Left ventricle myocardium superior (tissue), 1 donor: ENCODE measurements at places on chromosomes 11 and 22.

DNA sequence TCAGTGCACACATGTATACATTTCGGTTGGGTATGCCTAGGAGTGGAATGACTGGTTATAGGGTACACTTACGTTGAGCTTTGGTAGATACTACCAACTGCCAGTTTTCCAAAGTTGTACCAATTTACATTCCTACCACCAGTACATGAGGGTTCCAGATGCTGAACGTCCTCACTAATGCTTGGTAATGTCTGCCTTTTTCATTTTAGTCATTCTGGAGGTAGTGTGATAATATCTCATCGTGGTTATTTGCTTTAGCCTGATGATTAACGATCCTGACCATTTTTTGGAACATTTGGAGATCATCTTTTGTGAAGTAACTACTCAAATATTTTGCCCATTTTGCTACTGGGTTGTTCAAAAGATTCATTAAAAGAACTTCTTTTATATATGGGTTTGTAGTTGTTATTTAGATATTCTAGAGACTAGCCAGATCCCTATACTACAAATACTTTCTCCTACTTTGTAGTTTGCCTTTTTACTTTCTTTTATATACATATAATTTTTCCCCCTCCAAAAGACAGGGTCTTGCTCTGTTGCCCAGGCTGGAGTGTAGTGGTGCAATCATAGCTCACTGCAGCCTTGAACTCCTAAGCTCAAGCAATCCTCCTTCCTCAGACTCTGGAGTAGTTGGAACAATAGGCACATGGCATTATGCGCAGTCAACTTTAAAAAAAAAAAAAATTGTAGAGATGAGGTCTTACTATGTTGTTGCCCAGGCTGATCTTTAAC is 62.1 kb downstream of the RBFOX2 start:
- no peak for DNase-seq

- DNase-seq = no peak
Observed at GRCh38 chr11:85123752-85124231, 503.4 kb downstream of the DLG2 start.

GRCh38 chr11:11169715-11170351 is 183.2 kb downstream of the CSNK2A3 start:
- DNase-seq = no peak

- DNase-seq = no peak
Observed at GRCh38 chr11:85815186-85815931, 4.4 kb upstream of the SYTL2 start.

- DNase-seq = no peak
Observed at GRCh38 chr11:130166457-130166784, 6.8 kb downstream of the ST14 start.

- DNase-seq = no peak
Observed at GRCh38 chr11:103326070-103326794, 217.0 kb downstream of the DYNC2H1 start.

DNA sequence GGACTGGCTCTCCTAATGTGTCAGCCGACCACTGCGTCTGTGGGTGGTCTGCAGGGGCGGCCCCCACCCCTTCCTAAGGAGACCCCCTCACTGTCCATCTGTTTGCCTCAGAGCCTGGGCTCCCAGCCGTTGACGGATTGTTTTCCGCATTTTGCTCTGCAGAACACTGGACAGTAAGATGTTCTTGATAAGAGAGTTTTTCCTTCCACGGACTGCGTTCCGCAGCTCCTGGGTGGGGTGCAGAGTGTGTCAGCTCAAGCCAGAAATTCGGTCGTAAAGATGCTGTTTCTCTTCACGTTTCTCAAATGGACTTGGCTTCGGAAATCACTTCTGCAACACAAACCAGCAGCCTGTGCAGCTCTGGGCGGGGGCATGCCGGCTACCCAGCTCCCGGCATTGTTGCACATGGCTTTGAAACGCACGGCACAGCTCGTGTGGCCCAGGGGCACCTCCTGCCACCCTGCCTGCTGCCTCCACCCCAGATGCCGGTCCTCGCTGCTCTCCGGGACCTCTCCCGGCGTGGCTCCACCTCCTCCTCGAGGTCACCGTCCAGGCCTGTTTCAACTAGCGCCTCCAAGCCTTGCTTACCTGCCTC is 2.9 kb upstream of the MRGPRG start:
- DNase-seq = no peak

DNA sequence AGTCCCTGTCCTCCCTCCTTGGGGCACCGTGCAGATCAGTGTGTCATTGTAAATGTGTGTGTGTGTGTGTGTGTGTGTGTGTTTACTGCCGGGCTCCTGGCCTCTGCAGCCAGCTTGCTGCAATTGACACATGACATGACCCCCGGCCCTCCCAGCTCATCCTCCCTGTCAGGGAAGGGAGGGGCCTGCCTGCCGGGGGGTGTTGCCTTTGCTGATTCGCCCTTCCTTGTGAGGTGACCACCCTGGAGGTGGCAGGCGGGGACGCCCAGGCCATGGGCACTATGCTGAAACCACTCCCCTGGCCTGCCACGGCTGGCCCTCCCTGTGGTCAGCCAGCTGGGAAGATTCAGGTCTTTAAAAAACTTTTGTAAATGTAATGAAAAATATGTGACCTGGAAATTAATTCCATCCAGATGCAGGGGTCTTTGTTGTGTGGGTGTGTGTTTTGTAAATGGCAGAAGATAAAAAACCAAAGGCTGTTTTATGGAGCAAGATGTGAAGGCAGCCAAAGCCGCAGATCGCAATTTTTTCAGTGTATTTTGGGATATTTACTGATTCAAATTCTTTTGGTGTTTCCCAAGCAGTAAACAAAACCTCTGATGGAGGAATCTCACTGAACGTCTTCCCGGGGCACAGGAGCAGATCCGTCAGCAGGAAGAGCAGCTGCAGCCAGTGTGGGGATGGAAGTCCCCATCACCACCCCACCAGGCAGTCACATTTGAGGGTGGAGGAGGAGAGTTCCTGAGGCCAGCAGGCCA is 23.2 kb downstream of the SHISAL1 start:
- no peak for DNase-seq

- no peak for DNase-seq
Observed at GRCh38 chr11:3162410-3163240, 2.5 kb downstream of the OSBPL5 start.

DNA sequence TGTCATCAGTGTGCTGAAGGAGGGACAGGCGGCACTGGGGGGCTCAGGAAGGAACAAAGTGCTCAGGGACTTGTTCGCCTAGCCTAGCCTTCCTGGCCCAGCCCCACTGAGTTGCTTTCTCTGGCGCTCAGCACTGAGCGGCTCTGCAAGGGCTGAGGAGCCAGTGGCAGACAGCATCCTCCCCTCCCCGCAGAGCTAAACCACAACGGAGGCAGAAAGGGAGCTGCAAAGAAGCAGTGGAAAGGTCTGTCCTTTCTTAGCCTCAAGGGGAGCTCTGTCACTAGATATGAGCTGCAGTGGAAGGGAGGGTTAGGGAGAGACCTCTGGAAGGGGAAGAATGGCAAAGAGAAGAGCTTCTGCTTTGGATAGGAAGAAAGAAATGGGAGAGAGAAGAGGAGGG is 89.7 kb upstream of the PHOX2A start:
- DNase-seq = no peak

DNA sequence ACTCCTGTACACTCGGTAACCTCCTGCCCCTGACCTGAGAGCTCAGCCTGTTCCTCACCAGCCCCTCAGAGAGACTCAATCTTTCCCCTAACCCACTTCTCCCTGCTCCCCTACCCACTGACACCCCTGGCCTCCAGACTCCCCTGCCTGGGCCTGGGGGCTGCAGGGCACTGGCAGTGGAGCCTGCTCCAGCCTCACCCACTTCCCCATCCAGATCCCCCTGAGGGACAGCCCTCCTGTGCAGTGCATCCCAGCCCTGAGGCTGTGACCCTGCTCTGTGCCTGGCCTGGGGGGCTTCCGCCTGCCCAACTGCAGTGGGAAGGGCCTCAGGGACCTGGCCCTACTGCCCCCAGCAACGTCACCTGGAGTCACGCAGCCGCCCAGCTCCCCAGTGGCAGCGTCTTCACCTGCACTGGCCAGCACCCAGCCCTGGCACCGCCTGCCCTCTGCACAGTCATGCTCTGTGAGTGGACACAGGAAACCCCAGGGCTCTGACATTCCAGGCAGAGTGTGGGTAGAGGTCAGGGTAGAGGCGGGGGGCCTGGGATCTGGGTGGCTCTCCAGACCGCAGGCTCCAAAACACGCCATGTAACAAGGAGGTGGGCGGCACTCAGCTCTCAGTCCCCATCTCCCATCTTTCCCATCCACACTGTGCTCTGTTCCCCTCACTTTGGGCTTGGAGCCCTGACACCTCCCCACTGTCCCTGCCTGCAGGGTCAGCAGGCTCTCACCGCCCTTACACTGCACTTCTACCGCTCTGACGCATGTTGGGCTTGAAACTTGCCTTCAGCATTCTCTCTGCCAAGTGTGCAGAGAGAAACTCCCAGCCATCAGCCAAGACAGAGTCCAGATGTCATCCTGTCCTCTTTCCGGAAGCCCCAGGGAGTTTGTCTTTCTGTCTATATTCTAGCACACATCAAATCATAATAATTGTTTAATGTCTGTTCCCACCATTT is 5.1 kb downstream of the VSIG10L2 start:
- DNase-seq = peak; percentile 79

DNA sequence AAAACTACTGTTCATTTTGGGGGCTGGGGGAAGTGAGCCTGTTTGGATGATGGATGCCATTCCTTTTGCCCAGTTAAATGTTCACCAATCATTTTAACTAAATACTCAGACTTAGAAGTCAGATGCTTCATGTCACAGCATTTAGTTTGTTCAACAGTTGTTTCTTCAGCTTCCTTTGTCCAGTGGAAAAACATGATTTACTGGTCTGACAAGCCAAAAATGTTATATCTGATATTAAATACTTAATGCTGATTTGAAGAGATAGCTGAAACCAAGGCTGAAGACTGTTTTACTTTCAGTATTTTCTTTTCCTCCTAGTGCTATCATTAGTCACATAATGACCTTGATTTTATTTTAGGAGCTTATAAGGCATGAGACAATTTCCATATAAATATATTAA is 87.1 kb upstream of the BIRC3 start:
- no peak for DNase-seq

GRCh38 chr22:25883482-25884033 is 141.6 kb downstream of the MYO18B start:
- no peak for DNase-seq
